GM03348 (cell line): ENCODE measurements at places on chromosomes 6 and 20.
A peak's percentile ranks its signal among the peaks of the same experiment; 100 is the strongest.

DNA sequence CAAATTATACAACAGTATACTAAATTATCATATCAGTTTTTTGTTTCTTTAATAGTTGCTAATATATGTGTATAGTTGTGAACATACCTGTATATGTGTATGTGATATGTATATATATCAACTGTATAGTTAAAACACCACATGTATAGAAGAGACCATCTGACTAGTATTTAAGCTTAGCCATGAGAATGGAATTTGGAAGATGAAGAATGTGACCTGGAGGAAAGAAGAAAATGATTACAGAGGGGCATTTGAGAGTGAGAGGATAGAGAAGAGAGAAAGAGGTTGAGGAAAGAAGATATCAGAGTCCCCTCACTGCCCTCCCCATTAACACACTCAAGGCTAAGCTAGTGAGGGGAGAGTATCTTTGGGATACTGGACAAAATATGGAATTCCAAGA lies 335.9 kb downstream of the BCKDHB start:
- DNase-seq, result no peak

DNA sequence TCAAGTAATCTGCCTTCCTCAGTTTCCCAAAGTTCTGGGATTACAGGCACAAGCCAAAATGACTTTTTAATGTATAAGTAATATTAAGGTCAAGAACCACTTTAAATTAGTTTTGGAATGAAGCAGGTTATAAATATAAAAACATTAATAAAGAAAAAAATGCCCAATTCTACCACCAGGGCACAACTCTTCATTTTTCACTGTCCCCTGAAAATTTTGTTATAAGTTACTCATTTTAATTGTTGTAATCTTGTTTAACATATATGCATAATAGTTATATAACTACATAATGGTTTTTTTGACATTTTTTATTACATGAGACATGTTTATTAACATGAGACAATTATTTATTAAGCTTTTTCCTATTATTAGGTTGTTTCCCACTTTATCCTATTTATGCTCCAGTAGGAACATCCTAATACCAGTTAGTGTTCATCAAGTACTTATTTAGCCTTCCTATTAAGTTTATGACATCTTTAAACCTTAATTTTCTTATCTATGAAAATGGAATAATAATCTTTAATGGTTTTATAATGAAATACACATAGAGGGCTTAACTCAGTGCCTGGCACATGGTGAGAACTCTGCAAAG lies 182.1 kb upstream of the SCGN start:
- no peak for DNase-seq

- no peak for DNase-seq
Observed at GRCh38 chr6:74480561-74480960, 725.3 kb downstream of the COL12A1 start.

GRCh38 chr20:44204156-44204831 lies 6.3 kb downstream of the OSER1 start:
- DNase-seq, result peak; percentile 82

- no peak for DNase-seq
Observed at GRCh38 chr6:110965629-110966229, 7.2 kb downstream of the GTF3C6 start.

- no peak for DNase-seq
Observed at GRCh38 chr20:50585214-50585613, 75.0 kb downstream of the PTPN1 start.

DNA sequence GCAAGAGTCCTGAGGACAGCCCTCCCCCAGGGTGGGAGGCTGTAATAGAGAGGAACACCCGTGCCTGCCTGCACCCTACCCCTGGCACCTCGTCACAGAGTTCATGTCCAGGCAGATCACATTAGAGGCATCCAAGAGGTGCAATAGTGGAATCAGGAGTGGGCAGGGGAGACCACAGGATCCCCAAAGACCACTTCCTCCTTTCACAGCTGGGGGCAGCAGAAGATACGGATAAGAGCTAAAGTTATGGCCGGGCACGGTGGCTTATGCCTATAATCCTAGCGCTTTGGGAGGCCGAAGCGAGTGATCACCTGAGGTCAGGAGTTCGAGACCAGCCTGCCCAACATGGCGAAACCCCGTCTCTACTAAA lies 1.5 kb upstream of the CAPN11 start:
- DNase-seq, result no peak

DNA sequence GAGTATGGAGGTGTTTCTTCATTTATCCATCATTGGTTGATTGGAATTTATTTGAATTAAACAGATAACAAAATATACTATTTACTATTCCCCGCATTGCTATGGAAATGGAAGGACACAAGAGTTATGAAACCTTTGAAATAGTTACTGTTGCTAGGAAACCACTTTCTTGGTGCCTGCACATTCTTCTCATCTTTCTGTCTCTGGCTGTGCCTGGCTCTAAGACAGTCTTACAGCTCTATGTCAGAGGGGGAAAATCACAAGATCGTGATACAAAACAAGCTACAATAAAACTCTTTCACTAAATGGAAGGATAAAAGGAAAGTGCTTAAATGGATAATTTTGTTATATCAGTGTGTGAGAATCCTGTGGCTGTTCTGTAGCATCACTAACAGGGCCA lies 453.0 kb downstream of the LMBRD1 start:
- DNase-seq, result no peak

GRCh38 chr6:23637296-23637695 lies 488.7 kb upstream of the NRSN1 start:
- no peak for DNase-seq

- no peak for DNase-seq
Observed at GRCh38 chr6:161903584-161904212, 629.8 kb upstream of the AGPAT4 start.

GRCh38 chr6:38354905-38355304 lies 284.8 kb downstream of the BTBD9 start:
- DNase-seq, result no peak

GRCh38 chr20:47257771-47258170 lies 98.7 kb downstream of the ZMYND8 start:
- no peak for DNase-seq

GRCh38 chr20:23084282-23084844 lies 1.8 kb downstream of the CD93 start:
- DNase-seq, result no peak

- no peak for DNase-seq
Observed at GRCh38 chr6:21110684-21111083, 482.9 kb upstream of the SOX4 start.

- no peak for DNase-seq
Observed at GRCh38 chr6:111031151-111031550, 49.3 kb downstream of the RPF2 start.

GRCh38 chr6:145309842-145310535 lies 425.3 kb downstream of the EPM2A start:
- peak; percentile 33 for DNase-seq

- DNase-seq, result peak; percentile 97
Observed at GRCh38 chr6:138692058-138692977, 81.3 kb upstream of the CCDC28A start.

DNA sequence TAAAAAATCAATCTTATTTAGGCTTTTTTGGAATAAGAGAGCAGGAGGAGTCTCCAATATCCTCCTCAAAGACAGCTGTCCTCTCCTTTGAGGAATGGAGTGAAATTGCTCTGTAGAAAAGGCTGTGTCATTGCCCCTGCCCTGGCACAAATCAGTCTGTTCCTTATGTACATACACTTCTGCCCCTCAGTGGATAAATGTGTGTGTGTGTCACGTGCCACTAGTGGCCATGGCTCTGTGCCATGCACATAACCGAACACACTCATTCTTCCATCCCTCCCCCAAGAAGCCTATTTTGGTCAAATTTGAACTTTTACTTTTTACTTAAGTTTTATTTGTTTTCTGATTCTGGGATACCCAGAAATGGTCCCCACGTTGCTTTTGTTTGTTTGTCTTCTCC lies 49.2 kb downstream of the ANKS1A start:
- DNase-seq, result no peak

DNA sequence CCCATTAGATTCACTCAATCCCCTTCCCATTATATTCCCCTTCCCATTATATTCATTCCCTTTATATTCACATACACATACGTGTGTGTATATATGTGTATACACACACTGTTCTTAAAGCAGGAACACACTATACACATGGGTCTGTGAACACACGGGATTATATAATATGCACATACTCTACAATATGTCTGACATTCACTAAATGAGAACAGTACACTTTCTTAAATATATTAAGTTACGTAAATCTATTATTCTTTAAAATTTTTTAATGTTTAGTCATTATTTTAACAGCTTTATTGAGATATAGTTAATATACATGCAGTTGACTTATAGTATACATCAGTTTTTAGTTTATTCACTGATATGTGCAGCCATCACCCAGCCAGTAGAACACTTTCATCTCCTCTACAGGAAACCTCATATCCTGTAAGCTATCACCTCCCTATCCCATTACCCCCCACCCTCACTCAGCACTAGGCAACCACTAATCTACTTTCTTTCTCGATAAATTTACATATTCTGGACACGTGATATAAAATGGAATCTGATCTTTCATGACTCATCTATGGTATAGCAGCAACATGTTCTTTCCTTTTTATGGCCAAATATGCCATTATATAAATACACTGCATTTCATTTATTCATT lies 13.9 kb upstream of the SUMO4 start:
- no peak for DNase-seq

DNA sequence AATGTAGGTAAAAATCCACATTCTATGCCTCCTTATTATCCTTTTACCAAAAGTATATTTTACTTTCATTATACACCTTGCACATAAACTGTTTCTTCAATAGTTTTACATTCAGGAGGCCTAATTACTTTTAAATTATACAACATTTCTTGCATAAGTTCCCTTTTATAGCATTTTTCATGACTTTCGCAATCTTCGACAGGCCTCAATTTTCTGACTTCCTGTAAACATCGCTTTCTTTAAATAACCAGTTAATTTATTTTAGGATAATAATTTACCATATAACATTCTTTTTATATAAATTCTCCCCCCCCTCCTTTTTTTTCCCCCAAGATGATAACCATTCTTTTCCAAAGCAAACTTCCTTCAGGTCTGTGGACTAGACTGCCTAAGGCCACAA lies 9.2 kb downstream of the SLC35A1 start:
- DNase-seq, result no peak

GRCh38 chr6:107864226-107865127 lies 40.4 kb upstream of the SCML4 start:
- no peak for DNase-seq

GRCh38 chr6:163878698-163879097 lies 464.2 kb downstream of the QKI start:
- DNase-seq, result no peak

DNA sequence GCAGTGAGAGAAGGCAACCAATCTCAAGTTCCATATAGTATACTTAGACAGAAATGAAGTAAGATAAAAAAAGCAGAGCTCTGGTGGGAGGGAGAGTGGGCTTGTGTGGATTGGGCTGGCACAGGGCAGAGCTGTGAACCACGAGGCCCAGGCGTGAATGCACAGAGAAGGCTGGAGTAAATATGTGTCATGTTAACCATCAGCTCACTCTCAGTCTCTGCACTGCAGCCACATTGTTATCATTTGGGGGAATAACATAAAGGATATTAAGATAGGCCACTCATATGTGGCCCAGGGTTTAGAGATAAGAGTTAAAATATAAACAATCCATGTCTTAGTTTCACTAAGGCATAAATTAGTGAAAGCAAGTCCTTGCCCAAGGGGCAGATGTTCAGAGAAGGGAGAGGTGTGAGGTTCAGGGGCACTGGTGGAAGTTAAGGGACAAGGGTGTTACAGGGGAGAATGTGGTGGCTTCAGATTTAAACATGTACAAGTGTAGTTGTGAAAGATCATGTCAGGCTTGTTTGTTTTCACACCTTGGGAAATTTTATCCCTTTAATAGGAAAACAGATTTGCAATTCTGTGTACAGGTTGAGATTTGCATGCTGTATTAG lies 14.4 kb downstream of the GMPR start:
- DNase-seq, result no peak

DNA sequence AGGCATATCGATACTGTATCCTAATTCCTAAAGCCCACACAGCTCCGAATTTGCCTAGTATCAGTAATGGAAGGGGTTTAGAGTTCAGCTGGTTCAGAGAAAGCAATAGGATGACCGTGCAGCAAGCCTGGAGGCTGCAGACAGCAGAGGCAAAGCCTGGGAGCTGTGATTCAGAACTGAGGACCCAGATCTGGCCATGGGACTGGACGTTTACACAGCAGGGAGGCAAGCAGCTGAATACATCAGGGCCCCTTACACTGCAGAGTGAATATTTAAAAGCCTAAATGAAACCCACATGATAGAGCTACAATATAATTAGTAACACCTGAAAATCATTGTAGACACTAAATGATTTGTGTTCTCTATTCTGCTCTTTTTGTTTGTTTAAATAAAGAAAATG lies 38.0 kb downstream of the ELOVL2 start:
- no peak for DNase-seq

DNA sequence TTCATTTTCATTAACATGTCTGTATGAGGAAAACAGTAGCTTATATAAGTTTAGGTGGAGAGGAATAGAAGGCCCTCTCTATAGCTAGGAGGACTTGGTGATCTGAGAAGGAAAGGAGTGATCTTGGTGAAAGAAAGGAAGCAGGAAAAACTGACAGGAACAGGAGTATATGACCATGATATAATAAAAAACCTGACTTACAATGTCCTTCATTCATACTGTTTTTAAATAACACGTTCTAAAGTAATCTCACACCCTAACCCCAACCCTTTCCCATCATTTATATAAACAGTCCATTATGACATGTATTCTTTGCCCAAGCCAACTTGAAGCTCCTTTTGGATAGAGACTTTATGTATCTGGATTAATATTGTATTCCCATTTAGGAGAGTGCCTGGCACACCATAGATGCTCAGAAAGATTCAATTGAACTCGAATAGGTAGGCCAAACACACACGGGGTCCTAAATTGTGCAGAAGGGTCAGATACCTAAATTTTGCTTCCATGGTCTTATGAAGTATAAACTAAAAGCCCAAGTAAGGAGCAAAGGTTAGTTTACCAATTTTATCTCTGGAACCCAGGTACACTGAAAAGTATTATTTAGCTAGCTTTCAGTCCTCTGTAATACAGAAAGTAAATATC lies 75.9 kb downstream of the OR2B2 start:
- DNase-seq, result no peak

- DNase-seq, result no peak
Observed at GRCh38 chr20:63322146-63322932, 29.4 kb downstream of the COL20A1 start.

- DNase-seq, result no peak
Observed at GRCh38 chr20:36794116-36794474, 20.5 kb upstream of the DSN1 start.

DNA sequence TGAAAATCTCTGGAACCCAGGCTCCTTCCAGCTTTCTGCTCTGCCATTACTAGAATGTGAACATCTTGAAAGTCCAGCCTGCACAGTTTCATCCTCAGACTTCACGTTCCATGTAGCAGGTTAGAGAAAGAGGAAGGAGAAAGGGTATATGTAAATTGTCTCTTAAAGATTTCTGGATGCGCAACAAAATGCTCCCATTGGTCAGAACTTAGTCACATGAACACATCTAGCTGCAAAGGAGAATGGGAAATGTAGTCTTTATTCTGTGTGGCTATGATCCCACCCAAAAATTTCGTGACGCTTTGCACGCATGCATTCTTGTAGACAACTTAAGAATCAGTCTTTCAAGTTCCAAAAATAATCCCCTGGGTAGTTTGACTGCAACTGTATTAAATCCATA lies 46.4 kb upstream of the CHD6 start:
- DNase-seq, result no peak
